ENCODE measurements at places on chromosomes 2 and 18. TPM values are rescaled to one million over a fixed set of nuclear protein-coding genes. Genes with fewer than 3 reads are reported as not detected.

The DOCK10 gene
- total RNA-seq: 3.4 TPM

DNA sequence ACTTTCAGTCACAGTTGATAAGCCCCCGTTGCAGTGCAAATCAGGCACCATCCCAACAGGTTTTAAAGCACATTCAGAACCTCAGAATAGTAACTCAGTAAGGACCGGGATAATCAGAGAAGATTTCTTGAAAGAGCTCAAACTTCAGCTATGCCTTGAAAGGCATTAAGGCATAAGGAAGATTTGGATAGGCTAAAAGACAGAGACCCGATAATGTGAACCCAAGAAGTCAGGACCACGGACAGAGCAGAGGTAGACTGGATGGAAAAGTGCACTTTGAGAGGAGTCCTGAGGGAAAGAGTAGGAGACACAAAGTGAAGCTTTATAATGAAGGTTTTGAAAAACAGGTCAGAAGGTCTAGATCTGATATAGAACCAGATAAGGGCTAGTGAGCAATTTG, 36.9 kb upstream of the KLF7 start:
- DNase-seq: peak; percentile 24

DNA sequence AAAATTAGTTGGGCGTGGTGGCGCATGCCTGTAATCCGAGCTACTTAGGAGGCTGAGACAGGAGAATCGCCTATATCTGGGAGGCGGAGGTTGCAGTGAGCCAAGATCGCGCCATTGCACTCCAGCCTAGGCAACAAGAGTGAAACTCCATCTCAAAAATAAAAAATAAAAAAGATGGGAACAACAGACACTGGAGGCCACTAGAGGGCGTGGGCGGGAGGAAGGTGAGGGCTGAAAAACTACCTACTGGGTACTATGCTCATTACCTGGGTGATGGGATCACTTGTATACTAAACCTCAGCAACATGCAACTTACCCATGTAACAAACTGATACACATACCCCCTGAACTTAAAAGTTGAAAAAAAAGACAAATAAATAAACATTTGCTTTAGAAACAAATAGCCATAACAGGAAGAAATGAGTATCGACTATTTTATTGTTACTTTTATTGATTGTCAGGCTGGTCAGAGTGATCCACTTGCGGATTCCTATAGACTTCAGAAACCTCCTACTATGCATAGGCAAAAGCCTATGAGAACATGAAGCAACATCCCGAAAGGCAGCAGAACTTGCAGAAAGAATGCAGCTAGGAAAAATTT, 61.0 kb downstream of the TMEM163 start:
- DNase-seq: no peak

The LHCGR gene
- not detected for total RNA-seq

DNA sequence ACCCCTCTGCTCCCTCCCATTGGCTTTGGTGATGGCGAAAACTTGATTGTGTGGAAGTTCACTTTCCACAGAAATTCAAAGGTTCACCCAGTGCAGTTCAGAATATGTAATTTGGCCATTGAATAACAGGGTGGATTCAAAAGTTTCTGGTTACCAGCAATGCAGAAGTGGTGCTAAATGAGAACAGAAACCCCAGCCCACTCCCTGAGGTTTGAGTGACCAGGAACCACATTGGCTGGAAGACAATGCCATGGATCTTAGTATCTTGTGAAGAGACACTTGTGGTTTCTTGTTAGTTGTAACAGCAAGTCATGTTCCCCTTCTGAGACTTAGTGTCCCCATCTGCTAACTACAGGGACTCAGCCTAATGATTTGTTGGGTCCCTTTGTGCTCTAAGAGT, 49.8 kb downstream of the QPCT start:
- no peak for DNase-seq

GRCh38 chr18:60377778-60378469, 5.3 kb upstream of the MC4R start:
- no peak for DNase-seq

The GALM gene
- total RNA-seq: 21.1 TPM

The ANO7 gene
- total RNA-seq: not detected

- no peak for DNase-seq
Measured at GRCh38 chr18:22489704-22490103, 72.0 kb upstream of the CTAGE1 start.

GRCh38 chr2:127633556-127634065, 12.3 kb upstream of the GPR17 start:
- no peak for DNase-seq

The POTEI gene
- total RNA-seq: 0.13 TPM

The ACOXL gene
- total RNA-seq: not detected

- DNase-seq: peak; percentile 24
Measured at GRCh38 chr2:112680666-112681101, 34.9 kb downstream of the SLC20A1 start.

- no peak for DNase-seq
Measured at GRCh38 chr2:108893277-108893676, 95.7 kb downstream of the EDAR start.

The NOSTRIN gene
- 0.35 TPM for total RNA-seq

The CDC42EP3 gene
- total RNA-seq: 24.1 TPM

The SKOR2 gene
- not detected for total RNA-seq

GRCh38 chr2:241211276-241211675, 22.8 kb downstream of the ANO7 start:
- DNase-seq: no peak

DNA sequence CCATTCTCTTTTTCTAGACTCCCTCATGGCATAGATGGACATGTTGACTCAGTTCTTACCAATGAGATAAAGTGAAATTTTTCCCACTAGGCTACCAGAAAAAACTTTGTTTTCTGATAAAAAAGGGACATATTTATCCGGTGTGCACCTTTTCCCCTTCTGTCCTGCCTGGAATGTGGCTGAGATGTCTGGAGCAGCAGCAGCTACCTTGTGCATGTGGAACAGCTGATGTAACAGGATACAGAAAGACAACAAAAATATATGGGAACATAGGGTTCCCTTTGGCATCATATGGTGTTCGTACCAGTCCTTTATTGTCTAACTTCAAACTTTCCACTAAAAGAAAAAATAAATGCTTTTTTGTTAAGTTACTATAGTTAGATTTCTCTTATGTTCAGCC, 460.2 kb upstream of the HS6ST1 start:
- DNase-seq: no peak

DNA sequence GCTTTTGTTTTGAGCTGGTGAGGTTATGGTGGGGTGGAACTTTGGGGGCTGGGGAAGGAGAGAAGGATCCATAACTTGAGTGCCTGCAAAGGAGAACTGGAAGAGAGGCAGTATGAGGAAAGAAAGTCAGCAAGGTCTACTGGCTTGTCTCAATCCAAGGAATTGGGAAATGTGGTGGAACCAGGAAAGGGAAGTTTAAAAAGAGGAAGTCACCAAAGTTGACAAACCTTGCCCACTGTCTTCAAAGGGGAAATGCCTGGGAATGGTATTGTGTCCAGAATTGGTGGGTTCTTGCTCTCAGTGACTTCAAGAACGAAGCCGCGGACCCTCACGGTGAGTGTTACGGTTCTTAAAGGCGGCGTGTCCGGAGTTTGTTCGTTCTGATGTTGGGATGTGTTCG, 304.1 kb upstream of the FAM98A start:
- DNase-seq: no peak

The CNOT11 gene
- 52.6 TPM for total RNA-seq

- no peak for DNase-seq
Measured at GRCh38 chr2:154911729-154912128, 213.2 kb downstream of the KCNJ3 start.

- no peak for DNase-seq
Measured at GRCh38 chr2:217419055-217419671, 559.3 kb upstream of the TNP1 start.

- no peak for DNase-seq
Measured at GRCh38 chr2:100451092-100451491, 19.2 kb upstream of the NMS start.

GRCh38 chr2:100004959-100005387, 137.4 kb downstream of the AFF3 start:
- DNase-seq: no peak

DNA sequence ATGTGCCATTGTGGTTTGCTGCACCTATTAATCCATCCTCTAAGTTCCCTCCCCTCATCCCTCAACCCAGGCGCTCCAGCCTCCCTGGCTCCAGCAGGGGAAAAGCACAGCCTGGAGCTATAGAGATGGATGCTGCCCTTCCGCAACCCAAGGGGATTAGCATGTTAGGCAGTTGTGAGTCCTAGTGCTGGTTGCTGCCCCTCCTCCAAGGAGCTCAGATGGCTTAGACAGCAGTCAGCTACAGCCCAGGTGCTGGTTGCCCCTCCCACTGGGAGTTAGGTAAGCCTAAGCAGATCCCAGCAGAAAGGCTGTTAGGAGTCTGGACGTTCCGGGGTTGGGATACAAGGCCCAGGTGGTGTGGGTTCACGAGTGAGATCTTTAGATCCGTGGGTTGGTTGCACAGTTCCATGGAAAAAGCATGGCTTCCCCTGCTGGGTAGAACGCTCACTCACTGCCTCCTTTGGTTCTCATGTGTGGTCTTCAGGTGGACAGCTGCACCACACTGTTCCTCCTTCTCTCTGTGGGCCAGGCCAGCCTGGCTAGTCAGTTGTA, 446.1 kb downstream of the ZNF804A start:
- no peak for DNase-seq

The CFC1 gene
- total RNA-seq: not detected

DNA sequence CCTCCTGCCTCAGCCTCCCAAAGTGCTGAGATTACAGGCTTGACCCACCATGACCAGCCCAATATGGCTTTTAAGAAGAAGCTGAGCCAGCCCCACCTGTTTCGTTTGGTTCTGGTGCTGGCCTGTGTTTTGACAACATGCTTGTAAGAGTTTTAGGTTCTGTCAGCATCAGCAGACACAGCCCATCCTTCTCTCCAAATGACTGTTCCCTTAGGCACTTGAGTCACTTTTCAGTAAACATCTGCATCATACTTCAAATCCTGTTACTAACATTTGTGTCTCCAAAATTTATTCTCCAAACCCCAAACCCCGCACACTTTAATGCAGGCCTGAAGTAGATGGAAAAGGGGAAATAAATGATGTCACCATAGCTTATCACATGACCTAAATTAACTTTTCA, 1118.5 kb downstream of the TSN start:
- DNase-seq: no peak

The GNLY gene
- total RNA-seq: not detected

The FIGN gene
- total RNA-seq: 0.16 TPM

The ME2 gene
- total RNA-seq: 68.3 TPM

DNA sequence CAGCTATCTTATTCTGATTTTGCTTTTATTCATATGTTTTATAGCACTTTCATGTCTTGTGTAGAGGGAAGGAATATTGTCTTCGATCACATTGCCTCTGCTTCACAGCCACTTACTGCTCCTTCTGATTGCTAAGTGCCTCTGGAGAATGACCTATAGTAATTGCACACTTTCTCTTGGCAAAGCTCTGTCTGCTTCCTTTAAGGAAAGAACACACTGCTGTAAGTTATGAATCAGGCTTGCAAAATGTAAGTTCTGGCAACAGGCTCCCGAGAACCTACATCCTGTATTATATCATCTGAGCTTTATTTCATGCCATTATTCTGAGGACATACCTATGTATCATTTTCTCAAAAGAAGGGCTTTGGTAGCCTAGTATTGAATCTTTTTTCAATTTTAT, 170.7 kb downstream of the ZNF804A start:
- peak; percentile 66 for DNase-seq

GRCh38 chr2:18626958-18627650, 37.7 kb upstream of the NT5C1B start:
- no peak for DNase-seq

GRCh38 chr2:235711527-235711926, 217.7 kb downstream of the AGAP1 start:
- DNase-seq: no peak

GRCh38 chr18:41042866-41043265, 912.2 kb upstream of the PIK3C3 start:
- no peak for DNase-seq

The PROKR1 gene
- total RNA-seq: not detected

The ATP6V1C2 gene
- not detected for total RNA-seq

The FZD7 gene
- total RNA-seq: 23.6 TPM

The SPC25 gene
- 28.1 TPM for total RNA-seq

GRCh38 chr2:136116151-136116812, 1.7 kb downstream of the CXCR4 start:
- DNase-seq: peak; percentile 21

The BCL2 gene
- 5.4 TPM for total RNA-seq

The DCTN1 gene
- total RNA-seq: 99.3 TPM

DNA sequence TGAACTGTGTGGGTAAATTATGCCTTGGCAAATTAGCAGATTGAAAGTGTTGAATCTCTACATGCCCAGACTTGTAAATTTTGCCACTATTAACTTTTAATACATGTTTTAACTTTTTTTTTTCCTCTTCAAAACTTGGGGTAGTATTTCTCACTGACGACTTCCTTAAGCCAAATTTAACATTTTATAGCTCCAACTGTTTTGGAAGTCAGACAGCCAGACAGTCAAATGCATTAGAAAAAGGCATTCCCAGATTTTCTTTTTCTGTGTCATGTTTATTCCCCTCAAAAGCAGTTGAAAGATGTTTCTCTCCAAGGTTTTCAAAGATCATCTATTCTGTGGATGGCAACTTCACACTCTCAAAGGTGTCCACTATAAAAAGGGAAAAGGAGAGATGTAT, 226.8 kb upstream of the FN1 start:
- DNase-seq: no peak

DNA sequence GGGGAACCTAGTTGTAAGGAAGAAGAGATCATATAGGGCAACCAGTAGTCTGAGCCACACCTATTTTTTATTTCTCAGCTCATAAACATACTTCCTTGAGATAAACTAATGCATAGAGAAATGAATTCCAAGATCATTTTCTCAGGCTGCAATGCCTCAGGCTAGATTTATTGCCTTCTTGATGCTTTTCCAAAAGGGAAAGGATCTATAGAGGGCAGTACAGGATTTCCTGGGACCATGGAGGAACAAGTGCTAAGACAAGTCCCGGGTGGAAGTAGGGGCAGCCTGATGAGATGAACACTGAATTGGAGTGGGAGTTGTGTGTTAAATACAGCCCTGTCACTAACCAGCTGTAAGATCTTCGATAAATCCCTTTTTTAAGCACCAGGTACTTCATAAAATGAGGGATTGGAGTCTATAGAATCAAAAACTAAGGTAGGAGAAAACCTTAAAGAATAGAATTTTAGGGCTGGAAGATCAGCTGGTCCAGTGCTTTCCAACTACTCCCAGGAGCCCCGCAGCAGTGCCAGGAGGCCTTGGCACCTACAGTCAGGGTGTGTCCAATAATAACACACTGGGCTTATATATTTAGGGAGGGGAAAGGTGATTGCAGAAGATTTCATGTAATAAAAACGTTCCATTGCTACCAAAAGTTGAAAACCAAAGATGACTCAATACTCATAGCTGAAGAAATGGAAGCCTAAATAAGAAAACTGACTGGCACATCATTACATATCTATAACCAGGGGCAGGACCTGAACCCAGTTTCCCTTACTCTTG, 58.1 kb downstream of the SERTAD2 start:
- peak; percentile 81 for DNase-seq

The GRHL1 gene
- total RNA-seq: not detected

- DNase-seq: no peak
Measured at GRCh38 chr2:136482966-136483365, 282.4 kb upstream of the THSD7B start.

- no peak for DNase-seq
Measured at GRCh38 chr2:203105996-203106395, 91.3 kb downstream of the NBEAL1 start.

Measured in MG63 (cell line).